NCI-H345 (cell line): ENCODE measurements at places on chromosomes 5 and 9.

- no peak for DNase-seq
Measured at GRCh38 chr5:73694089-73694488, 68.1 kb downstream of the ARHGEF28 start.

- DNase-seq = peak; percentile 93
Measured at GRCh38 chr5:61408476-61409168, 76.6 kb downstream of the ZSWIM6 start.

DNA sequence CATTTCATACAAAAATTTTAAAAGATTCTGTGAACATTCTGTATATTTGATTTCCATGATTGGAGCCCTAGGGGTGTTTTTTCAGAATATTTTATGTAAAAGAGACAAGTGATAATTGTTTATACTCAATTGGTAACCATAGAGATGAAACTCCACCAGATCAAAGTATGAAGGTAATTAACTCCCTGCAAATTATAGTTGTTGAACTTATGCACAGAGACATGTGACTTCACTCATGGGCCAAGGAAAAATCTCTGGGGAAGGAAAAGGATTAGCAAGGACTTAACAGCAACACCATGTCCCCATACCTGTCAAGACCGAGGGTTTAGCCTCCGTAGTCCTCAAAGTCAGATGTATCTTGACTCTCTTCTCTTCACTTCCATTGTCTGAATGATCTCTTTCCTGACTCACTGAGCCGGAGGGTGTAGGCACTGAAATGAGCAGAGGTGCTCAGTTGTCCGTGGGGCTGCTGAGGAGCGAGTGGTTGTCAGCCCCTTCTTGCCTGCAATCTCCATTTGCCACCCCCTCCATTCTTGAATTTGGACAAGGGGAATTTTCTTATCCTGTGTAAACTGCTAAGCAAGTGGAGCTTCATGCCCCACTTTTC, 17.5 kb upstream of the CXCL14 start:
- DNase-seq = no peak

GRCh38 chr5:68000805-68001204, 214.8 kb upstream of the PIK3R1 start:
- no peak for DNase-seq

DNA sequence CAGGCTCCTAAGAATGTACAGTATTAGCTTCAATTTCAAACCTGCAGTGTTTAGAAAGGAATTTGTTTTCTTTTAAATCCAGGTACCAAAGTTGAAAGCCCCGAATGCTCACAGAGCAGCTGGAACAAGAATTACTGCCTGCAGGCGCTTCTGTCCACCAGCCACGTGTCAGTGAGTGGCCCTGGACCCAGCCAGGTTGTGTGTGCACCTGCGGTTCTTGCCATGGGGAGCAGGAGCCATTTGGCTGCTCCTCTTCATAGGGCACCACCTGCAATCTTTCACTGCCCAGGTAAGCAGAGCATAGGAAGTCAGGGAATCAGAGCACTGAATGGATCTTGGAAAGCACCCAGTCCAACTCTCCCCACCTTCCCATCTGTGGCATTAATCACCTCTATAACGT, 79.5 kb upstream of the PIP5K1B start:
- no peak for DNase-seq

- DNase-seq = no peak
Measured at GRCh38 chr5:52837591-52838001, 49.9 kb downstream of the ITGA1 start.

DNA sequence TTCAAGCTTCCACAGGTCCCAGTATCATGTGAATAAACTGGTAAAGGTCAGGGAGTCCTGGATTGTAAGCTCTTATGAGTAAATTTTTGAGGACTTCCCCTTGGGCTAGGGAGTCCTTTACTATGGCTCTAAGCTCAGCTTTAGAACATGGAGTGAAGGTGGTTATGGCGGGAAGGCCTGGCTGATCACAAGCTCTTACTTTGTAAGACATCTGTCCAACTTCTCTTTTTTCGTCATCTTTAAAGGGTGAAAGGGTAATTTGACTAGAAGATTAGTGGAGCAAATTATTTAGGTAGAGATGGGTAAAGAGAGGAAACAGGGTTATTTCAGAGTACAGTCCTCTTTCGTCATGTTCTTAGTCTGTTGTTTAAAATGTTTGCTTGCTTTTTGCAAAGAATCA, 155.4 kb downstream of the AOPEP start:
- no peak for DNase-seq

DNA sequence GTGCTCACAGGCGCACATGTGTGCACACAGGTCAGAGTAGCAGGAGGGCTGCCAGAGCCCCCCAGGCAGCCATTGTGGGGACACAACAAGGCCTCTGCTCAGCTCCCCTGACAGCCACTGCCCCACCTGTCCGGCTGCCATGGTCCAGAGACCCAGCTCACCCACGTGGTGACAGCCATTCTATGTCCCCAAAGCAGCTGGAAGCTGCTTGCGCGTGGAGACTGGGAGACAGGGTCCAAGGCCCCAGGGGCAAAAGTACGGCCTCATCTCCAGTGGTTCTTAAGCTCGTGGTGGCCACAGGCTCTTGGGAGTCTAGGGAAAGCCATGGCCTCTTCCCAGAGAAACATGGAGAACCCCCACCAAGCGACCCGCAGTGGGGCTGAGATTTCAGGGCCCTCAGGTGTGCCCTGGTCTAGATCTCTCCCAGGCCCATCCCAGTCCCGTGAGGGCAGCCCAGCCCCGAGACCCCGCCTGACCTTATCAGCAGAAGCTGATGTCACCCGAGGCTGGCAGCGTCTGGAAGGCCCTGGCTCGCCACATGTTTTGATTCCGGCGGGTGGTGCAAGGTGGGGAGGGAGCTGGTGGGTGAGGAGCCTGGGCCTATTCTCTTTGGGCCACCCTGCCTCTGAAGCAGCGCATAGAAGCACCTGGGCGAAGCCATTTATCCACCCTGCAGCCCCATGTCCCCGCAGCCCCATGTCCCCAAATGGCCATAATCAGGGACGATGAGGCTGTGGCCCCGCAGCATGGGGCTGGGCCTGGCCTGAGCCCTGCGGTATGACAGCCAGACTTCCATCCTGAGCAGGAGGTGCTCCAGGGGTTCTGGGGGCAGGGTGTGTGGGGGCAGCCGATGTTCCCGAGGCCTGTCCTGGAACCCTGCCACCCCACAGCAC, 31.7 kb downstream of the GLT6D1 start:
- no peak for DNase-seq

- DNase-seq = peak; percentile 79
Measured at GRCh38 chr5:31948006-31948405, 226.1 kb downstream of the GOLPH3 start.

DNA sequence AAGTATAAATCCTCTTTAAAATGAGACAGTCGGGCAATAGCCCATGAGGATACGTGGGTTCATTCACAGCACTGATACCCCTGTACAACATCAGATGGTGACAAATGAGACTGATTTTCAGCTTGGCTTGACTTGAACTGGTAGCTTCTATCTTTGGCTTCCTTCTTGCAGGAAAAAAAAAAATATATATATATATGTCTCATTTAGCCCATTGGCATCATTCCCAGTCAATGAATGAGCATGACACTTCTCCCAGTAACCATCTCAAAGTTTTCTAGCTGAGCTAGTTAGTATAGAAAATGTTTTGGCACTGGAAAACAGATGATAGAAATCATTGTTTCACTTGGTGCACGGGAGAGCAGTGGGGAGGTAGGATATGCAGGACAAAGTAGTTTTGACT, 222.5 kb upstream of the TAS2R1 start:
- DNase-seq = peak; percentile 30

GRCh38 chr5:55450050-55450765, 84.6 kb downstream of the PLPP1 start:
- DNase-seq = no peak

DNA sequence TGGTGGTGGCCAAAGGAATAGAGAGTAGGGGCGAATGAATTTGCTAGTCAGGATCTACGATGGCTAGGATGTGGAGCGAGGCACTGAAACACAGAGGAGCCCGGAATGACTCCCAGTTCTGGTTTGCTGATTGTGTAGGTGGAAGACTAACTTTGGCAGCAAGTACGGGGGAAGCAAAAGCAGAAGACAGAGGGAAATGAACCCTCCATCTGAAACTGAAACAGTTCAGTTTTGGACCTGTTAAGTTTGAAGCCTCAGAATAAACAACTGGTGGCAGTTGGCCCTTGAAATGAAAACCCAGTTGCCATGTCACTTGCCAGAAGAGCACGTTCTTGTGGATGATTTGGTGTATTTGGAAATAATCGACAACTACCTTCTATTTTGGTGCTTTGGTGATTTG, 15.4 kb upstream of the SMIM15 start:
- no peak for DNase-seq

GRCh38 chr5:173321886-173322285, 6.3 kb downstream of the STC2 start:
- DNase-seq = no peak

- no peak for DNase-seq
Measured at GRCh38 chr5:107395632-107396350, 274.9 kb downstream of the EFNA5 start.

DNA sequence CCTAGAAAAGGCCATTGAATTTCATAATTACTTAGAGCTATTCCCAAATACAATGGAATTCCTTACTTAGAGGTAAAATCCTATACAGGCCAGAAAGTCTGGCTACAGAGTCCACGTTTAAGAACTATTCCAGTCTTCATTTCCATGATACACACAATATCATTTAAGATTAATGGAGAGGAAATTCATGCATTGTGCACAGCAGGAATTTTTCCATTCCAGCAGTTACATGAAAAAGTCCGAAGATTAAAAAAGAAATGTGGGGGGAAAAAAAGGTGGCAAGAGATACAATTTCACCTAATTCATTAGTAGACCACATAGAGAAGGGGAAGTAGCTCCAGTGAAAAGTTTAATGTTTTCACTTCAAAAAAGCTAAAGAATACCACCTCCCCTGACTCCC, 63.1 kb downstream of the CHD1 start:
- no peak for DNase-seq

DNA sequence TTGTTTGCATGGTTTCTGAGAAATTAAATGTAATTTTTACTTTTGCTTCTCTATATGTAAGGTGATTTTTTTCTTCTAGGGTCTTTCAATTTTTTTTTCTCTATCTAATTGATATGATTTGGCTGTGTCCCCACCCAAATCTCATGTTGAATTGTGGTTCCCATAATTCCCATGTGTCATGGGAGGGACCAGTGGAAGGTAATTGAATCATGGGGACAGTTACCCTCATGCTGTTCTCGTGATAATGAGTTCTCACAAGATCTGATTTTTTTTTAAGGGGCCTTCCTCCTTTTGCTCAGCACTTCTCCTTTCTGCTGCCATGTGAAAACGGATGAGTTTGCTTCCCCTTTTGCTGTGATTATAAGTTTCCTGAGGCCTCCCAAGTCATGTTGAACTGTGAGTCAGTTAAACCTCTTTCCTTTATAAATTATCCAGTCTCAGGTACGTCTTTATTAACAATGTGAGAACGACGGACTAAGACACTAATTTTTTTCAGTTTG, 150.8 kb downstream of the MTRR start:
- DNase-seq = no peak

- no peak for DNase-seq
Measured at GRCh38 chr5:149667829-149668330, 62.2 kb upstream of the PPARGC1B start.

DNA sequence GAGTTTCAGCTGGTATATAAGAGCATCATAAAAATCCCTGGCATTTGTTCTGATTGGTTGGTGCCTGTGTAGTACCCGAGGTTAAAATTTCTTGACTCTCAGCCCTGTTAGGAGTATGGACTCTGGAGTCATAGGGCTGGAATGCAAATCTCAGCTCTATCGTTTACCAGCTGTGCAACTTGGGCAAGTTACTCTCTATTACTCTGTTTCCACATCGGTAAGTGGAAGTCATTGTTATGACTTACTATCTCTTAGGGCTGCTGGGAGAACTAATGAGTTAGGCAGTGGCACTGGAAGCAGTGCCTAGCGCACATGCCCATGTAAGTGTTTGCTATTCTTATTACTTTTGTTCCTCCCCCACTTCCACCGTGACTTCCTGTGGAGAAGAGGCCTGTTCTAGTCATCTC, 141.6 kb downstream of the BOD1 start:
- peak; percentile 36 for DNase-seq

DNA sequence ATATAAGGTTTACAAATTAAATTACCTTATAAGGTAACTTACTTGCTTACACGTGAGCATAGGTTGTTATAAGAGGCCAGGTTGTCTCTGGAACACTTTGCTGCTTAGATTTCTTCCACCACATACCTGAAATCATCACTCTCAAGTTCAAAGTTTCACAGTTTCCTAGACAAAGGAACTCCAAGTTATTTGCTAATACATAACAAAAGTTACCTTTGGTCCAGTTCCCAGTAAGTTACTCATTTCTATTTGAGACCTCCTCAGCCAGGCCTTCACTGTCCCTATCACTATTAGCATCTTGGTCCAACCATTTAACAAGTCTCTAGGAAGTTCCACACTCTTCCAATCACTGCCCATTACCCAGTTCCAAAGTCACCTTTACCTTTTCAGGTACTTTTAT, 18.5 kb upstream of the UGT3A1 start:
- no peak for DNase-seq

DNA sequence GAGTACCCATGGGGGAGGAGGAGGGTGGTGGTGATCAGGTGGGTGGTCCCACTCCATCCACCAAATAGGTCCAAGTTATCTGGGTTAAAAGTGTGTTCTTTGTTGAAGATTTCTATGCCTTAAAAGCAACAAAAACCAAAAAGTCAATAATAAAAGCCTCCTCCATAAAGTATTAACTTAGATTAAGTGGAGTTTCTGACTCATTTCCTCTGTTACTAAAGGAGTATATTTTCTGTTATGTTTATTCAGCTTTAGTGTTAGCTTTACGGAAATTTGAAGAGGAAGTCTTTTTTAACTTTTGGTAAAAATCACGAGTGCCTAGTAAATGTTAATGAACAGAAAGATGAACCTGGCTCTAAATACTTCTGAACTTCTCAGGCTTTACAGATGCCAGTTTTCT, 17.8 kb downstream of the FBXO38 start:
- no peak for DNase-seq

GRCh38 chr5:65721720-65722574, at the start of the genes NLN and SGTB:
Gene NLN (plus strand): TSS chr5:65722205. CDS start chr5:65722374, 169 bp downstream.
Gene SGTB (minus strand): TSS chr5:65722109. CDS start chr5:65720807, 1,302 bp downstream.
- DNase-seq = peak; percentile 69

GRCh38 chr5:180117000-180117725, 45.6 kb upstream of the RNF130 start:
- no peak for DNase-seq

DNA sequence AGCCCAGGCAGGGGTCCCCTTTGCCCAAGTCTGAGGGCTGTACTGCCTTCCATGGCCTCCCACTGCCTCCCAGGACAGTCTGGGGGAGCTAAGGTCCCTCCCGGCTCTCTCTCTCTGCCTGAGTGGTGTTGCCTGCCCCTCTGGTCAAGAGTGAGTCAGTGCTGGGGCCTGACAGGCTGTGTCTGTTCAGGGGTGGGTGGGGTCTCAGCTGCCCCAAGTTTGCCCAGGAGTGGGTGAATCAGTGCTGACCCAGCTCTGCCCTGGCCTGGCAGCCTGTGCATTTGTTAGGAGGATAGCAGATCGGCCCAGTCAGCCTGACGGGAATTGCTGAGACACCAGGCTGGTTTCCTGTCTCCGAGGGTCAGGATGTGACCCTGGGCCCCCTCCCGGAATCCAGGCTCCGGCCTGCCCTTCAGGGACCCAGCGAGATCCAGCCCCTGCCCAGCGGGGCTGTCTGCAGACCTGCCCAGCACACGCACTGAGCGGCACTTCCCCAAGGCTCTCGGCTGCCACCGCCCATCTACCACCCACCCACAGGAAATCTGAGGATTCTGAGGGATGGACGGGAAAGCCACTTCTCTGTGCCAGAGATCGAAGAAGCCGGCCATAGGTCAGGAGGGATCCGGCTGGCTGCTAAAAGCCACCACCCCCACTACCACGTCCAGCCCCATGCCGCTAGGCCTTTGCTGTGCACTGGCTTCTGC, 15.9 kb downstream of the ENG start:
- no peak for DNase-seq

GRCh38 chr9:89994988-89995613, 390.3 kb downstream of the GADD45G start:
- no peak for DNase-seq

GRCh38 chr9:18075253-18075952, 398.6 kb upstream of the ADAMTSL1 start:
- no peak for DNase-seq
